ENCODE measurements at places on chromosomes 2 and 18.

DNA sequence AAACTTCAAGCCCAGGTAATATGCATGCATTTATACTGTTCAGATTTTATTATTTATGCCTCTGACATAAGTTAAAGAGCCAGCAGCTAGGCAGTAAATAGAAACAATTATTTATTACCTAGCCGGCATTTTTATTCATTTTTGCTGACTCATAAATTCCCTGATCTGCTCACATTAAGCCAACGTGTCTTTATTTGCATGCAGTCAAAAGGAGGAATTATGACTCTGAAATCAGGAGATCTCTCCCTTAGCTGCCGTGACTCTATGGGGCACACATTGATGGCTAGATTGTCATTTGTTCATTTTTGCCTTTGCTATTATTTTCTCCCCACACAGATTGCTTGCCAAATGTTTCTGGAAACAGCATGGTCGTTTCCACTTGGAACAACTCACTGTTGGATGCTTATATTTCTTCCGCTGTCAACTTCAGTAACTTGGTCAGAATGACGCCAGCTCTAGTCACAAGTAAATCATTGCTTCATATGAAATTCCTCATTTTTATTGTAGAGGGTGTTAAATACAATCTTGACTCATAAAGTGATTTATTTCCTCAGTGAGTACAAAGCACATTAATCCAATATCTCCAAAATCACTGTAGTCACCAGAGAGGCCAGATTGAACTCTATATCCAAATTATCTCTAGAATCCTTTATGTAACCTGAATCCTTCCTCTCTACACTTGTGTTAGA is 15.9 kb upstream of the ZBTB14 start:
- no peak for DNase-seq

GRCh38 chr2:53576166-53576565 is 191.4 kb upstream of the CHAC2 start:
- DNase-seq, result no peak

- DNase-seq, result no peak
These were observed 14.6 kb downstream of the ALPG start for GRCh38 chr2:232421189-232421785.

DNA sequence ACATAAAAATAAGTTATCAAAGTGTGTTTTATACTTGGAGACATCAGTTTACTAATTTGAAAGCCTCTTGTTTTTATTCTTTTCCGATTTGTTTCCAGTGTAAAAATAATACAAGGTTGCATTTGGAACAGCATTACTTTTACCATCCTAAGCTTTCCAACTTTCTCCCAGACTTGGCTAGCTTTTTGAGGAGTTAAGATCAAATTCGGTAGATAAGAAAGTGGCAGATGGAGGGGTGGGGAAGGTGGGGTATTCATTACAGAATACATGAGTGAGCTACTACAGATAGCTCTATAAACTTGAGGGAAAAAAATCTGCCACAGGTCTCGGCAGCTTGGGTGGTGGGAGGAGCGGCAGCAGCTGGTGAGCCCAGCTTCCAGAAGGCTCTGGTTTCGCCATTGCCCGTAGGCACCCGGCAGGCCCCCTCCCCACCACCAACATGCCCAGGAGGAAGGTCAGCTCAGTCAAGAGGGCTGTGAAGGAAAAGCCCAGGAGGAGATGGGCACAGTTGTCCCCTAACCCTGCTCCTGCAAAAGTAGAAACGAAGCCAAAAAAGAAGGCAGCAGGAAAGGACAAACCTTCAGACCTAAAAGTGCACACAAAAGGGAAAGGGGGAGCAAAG is 18.6 kb upstream of the RMC1 start:
- peak; percentile 40 for DNase-seq

DNA sequence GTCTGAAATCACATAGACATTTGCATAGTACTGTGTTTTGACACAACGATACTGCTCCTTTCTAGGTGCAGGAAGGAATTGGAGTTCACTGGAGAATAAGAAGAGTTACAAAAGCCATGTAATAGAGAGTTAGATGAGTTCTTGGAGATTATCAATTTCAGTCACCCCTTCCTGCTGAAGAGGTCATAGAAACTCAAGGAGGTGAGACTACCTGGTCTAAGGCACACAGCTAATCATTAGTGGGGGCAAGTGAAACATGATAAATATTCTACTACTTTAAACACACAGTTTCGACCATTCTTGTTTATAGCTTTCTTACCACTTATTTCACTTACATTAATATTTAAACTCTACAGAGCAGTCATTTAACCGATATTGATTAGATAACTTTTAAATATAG is 286.9 kb upstream of the NXPH2 start:
- no peak for DNase-seq

DNA sequence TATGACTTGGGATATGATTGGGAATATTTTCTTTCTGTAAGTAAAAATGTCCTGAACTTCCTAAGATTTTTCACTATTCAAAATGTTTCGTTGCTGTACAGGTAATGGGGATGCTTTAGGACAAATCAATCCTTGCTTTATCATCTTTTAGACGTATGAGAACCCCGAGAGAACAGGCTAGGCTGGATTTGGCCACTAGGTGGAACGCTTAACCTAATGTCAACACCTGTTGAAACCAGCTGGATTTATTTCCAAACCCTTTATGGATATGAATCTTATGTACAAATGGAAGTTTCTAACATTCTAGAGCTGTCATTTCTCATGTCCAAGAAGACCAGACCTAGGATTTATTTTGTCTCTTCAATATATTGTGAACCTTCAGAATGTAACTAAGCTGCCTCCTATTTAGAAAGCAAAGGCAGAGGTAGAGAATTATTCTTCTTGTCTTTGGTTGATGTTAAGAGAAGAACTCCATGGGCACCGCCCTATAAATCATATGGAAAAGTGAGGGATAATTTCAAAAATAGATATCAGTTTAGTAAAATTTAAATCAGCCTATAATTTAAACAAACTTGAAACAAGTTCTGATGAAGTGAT is 96.7 kb downstream of the PMAIP1 start:
- no peak for DNase-seq

DNA sequence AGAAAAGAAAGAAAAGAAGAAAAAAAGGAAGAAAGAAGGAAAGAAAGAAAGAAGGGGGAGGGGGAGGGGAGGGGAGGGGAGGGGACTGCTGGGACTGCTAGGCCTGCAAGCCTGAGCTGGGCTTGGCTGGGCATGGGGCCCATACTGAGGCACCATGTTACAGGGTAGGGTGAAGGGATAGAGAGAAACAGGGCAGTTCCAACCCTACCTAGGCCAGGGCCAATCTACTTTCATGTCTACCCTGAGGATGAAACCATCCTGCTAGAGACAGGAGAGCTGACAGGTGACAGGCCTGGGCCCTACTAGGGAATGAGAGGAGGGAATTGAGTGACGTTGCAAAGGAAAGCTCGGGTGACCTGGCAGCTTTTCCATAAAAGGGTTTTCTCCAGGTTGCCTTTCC is 41.7 kb downstream of the TEX44 start:
- DNase-seq, result no peak
